ENCODE measurements at places on chromosomes 1 and 21.
A peak's percentile ranks its signal among the peaks of the same experiment; 100 is the strongest.

DNA sequence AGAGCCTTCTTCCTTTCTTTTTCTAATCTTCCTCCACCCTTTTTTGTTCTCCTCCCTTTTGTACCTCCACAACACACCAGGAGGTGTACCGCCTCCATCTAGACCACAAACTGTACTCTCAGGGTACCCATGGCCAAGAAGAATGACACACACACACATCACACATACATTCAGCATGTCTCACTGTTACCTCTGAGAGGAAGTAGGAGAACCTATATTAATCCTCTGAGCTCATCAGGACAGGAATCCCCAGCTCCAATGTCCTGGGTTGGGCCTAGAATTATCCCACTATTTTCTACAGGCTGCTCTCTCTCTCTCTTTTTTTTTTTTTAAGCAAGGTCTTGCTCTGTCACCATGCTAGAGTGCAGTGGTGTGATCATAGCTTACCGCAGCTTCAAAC lies 36.7 kb downstream of the ATP2B4 start:
- no peak for DNase-seq

GRCh38 chr21:18041012-18041411 lies 203.6 kb upstream of the CHODL start:
- DNase-seq = no peak

- peak; percentile 5 for DNase-seq
Observed at GRCh38 chr1:182484531-182485257, 34.7 kb downstream of the RGSL1 start.

DNA sequence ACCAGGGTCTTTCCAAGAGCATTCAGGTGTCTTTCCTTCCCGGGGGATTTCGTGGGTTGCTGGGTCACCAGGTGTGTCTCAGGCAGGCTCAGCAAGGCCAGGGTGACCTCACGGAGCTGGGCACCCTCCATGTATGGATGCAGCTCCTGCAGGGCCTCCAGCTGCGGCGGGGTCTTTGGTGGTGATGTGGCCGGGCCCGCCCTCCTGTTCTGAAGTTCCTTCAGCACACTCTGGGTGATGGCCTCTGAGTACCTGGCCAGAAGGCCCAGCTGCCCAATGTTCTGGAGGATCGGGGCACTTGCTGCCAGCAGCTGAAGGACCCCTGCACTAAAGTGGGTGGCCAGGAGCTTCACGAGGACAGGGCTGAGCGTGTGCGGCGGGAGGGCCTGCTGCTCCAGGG lies 45.5 kb downstream of the URB1 start:
- no peak for DNase-seq

GRCh38 chr1:161772397-161772796 lies 6.3 kb downstream of the ATF6 start:
- no peak for DNase-seq

DNA sequence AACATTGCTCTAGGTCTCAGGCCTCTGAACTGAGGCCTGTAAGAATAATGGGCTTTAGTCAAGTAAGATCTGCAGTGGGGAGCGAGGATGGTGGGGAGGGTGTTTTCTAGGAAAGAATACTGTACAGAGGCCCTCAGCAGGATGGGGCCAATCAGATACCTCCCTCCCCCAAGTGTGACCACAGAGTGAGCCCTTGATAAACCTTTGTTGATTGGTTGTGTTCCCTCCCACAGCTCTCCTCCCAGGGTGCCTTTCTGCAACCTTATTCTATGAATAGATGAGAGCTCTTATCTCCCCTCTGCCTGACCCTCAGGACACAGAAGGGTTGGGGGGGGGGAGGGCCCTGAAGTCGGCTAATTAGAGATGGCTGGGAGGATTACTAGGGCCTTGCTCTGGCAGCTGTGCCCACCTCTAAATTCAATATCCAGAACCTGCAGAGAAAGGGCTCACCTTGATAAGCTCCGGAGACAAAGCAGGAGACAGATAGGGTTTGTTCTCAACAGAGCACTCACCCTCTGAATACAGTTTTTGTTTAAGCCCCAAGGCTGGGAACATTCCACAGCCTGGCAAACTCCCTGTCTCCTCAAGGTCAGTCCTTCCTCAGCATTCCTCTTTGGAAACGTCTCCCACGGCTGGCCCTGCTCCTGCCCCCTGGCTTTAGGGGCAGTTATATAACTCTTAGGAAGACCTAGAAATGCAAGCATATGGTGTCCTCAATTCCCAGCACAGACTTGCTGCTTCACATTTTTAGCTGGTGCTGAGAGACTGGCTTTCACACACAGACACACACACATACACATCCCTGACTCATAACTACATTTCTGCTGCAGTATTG lies 42.9 kb downstream of the ATP1A1 start:
- DNase-seq = no peak

DNA sequence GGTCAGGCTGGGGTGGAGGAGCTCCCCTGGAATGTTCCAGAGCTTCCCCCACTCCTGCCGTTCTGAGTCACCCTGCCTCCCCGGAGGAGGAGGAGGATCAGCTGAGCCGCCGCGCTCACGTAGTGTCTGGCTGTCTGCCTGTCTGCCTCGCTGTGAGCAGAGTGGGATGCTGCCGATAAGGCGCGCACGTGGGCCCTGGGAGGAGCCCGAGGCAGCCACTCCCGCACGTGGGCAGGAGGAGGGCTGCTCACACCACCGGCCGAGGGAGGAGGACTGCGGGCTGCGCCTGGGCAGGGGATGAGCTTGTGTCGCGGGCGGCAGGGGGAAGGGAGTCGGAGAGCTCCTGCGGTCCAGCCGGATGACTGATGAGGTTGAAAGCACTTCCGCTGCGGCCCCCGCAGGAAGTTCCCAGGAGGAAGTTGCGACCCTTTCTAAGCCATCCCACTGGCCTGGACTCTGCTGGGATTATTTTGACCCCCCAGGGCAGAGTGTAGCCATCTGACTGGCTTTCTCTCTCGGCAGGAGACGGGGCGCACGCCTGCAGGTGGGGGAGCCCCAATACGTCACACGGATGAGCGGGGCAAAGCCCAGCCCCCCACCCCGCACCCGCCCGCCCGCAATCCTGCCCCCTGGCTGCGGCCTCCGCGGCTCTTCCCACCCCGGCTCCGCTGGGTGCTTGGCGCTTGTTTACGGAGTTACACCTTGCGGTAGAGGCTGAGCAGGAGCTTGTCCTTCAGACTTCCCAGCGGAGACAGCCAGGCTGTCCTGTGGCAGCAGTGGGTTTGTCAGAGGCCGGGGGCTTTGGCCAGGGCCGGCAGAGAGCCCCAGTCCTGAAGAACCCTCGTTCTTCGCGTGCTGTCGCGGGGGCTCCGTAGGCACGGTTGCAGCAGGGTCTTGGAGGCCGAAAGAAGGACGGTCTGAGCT lies 9.8 kb downstream of the PDXK start:
- peak; percentile 75 for DNase-seq

- DNase-seq = no peak
Observed at GRCh38 chr1:120178799-120179756, 2.8 kb upstream of the SEC22B start.

- no peak for DNase-seq
Observed at GRCh38 chr1:80827666-80828065, 973.1 kb upstream of the ADGRL2 start.

DNA sequence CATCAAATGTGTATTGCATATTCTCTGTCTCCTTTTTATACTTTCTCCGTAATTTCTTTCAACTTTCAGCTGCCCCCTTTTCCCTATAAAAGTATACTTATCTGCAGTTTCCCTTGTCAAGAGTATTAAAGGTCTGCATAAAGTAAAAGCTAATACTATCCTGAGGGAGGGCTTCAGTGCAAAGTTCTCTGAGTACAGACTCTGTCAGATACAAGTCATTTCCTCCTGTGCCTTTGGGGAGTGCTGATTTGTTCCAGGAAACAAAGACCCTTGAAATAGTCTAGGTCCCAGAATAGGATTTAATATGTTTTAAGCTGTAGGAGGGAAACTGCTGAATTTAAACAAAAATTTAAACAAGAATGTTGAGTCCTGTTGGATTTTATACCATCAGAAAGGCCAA lies 11.7 kb downstream of the GPR161 start:
- DNase-seq = no peak

DNA sequence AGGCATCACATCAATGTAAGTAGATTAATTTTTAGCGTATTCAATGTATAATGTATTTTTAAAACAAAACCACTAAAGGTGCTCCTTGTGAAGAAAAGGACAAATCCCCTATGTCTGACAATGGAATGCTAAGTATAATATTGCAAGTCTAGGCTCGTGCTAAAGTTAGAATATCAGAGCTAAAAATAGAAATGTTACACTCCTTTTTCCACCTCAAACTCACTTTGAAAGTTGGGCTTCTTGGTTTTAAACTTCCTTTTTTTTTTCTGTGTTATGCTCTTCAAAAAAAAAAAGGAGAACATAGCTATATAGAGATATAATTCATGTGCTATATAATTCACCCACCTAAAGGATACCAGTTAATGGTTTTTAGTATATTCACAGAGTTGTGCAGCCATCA lies 3.6 kb upstream of the SERBP1 start:
- DNase-seq = no peak

GRCh38 chr1:91803123-91803522 lies 82.8 kb downstream of the TGFBR3 start:
- DNase-seq = no peak

- no peak for DNase-seq
Observed at GRCh38 chr1:99180915-99181314, 83.4 kb upstream of the PLPPR4 start.

GRCh38 chr1:243505986-243506689 lies 250.3 kb downstream of the SDCCAG8 start:
- DNase-seq = no peak
